Activated CD4-positive, alpha-beta T cell treated with anti-CD3 and anti-CD28 coated beads for 48 hours (primary cell): ENCODE measurements at places on chromosomes 7 and 10.

- DNase-seq = no peak
Measured at GRCh38 chr10:30829901-30830300, 200.3 kb upstream of the LYZL2 start.

DNA sequence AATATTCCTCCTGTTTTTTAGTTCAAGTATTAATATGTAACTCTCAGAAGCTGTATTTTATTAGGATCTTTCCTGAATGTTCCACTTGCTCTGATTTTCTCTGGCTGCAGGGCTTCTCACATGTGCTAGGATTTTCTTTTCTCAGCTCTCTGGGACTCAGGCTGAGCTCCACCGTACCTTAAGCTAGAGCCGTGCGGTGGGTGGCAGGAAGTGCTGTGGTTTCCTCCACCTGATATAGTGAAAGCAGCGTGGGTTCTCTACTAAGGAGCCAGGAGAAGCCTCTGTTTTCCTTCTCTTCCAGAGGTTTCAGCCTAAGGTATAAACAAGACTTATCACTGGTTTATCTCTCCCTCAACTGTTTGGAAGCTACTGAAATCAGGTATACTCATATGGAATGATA is 433.6 kb downstream of the NRG3 start:
- DNase-seq = no peak

- DNase-seq = no peak
Measured at GRCh38 chr10:7173948-7174347, 236.9 kb downstream of the SFMBT2 start.

DNA sequence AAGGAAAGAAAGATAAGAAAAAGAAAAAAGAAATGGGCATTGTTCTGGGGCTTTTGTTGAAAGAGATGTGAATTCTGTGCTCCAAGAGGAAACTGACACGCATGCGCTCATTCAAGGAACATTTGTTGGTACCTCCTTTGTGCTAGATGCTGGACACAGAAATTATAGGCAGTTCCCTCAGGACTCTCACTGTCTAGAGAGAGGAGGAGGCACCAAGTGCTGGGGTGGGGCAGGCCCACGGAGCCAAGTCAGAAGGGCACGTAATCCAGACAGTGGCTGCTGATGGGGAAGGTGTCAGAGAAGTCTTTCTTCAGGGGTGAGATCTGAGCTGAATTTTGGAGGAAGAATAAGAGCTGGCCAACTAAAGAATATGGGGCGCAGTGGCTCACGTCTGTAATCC is 2.9 kb upstream of the ZFYVE27 start:
- no peak for DNase-seq

DNA sequence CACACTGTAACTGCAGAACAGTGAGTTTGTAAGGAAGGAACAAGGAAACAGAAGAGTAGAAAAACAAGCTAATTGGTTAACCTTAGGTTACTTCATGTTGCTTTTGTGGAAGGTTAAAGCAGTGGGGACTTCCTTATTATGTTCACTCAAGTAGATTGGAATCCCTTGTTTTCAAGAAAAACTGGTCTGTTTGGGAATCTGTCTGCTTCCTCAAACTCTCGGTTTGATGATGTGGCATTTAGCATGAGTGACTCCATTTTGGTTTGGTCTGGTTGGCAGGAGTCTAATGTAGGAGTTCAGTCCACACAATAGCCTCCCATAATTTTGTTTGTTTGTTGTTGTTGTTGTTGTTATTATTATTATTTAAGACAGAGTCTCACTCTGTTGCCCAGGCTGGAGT is 3.8 kb upstream of the TRIM56 start:
- DNase-seq = no peak

- DNase-seq = no peak
Measured at GRCh38 chr10:114715171-114715670, 57.1 kb upstream of the ABLIM1 start.

- no peak for DNase-seq
Measured at GRCh38 chr7:150842018-150842417, 10.3 kb upstream of the AOC1 start.

DNA sequence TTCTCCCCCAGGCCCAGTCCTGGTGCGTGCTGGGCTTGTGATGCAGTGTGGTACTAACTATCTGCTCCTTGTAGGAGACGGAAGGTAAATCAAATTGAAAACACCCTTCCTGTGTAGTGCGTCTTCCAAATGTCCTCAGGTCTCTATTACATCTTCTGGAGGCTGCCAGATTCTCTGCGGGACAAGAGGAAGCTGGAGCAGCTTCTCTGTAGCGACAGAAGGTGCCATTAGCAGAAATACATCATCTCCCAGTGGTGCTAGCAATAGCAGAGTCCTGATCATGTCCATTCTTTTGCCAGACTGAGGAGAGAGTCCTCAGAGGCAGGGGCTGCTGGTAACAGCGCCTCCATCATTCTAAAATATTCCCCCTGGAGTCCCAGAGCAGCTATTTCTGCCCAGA is 675.2 kb downstream of the LRMDA start:
- no peak for DNase-seq

DNA sequence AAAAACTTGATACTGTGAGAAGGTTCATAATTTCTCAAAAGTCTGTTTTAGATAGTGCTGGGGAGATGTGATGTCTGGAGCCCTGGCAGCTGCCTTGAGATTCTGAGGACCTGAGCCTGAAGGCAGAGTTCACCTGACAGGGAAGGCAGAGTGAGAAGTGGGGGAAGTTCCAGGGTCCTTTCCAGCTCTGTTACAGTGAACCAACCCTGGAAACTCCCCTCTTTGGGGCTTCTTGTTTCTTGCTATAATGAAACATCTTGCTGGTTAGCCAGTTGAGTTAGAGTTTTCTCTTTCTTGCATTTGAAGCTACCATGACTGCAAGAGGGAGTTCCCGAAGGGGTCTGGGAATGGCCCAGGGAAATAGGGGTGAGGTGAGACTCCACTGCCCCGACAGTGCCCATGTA is 158.9 kb upstream of the TNRC18 start:
- DNase-seq = no peak

DNA sequence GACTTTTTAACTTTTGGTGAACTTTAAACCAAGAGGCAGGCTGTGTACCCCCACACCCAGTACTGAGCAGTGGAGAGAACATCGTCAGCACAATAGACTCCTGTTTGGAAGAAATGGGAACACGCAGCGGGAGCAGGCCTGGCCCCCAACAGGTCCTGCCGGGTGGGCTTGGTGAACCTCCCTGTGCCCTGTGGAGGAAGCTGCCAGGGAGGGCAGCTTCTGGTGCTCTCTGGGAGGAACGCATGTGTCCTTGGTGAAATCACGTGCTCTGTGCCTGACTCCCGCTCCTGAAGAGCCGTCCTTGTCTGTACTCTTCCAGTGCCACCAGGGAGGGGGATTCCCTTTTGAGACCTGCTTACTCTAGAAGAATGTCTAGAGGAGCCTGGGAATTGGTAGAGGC is 31.6 kb downstream of the CHAT start:
- no peak for DNase-seq

- DNase-seq = no peak
Measured at GRCh38 chr7:101535351-101535751, 93.7 kb downstream of the MYL10 start.

DNA sequence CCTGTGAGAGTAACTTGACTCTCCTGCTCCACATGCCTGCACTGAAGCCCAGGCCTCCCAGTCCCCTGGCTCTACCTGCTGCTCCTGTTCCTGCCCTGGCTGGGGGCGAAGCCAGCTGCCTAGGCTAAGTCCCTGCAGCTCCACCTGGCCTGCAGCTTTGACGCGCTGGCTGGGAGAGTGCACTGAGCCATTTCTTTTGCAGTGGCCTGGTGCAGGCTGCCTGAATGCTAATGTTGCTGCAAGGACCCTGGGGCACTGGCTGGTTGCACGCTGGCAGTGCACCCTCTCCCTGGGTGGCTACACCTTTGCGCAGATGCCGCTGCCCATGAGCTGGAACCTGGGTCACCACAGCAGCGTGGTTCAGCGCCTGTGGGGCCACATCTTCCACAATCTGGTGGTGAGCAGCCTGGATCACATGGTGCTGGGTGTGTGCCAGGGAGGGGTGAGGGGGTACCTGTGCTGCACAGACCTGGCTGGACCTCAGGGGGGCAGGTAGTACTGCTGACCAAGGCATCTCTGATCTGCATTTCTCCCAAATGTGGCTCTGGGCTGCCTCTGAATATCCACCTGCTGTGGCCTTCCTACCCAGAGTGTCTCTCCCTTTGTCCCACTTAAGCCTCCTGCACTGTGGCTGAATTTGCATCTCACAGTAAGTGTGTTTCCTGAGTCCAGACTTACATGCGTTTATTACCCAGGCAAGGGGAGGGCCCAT is 20.0 kb downstream of the IMPDH1 start:
- DNase-seq = no peak

- DNase-seq = no peak
Measured at GRCh38 chr10:4839353-4839752, 13.3 kb downstream of the AKR1E2 start.

GRCh38 chr10:72081772-72082590 is 6.4 kb downstream of the SPOCK2 start:
- no peak for DNase-seq

GRCh38 chr7:140479739-140480084 is 407 bp upstream of the MKRN1 start:
- no peak for DNase-seq

- no peak for DNase-seq
Measured at GRCh38 chr10:28845009-28845682, 167.8 kb downstream of the BAMBI start.

- no peak for DNase-seq
Measured at GRCh38 chr7:43679210-43680068, 49.9 kb downstream of the COA1 start.

- DNase-seq = no peak
Measured at GRCh38 chr7:44346063-44346462, 20.7 kb upstream of the CAMK2B start.
